HuH-7 (cell line): ENCODE measurements at places on chromosomes 2 and 18.
A peak's percentile ranks its signal among the peaks of the same experiment; 100 is the strongest.

DNA sequence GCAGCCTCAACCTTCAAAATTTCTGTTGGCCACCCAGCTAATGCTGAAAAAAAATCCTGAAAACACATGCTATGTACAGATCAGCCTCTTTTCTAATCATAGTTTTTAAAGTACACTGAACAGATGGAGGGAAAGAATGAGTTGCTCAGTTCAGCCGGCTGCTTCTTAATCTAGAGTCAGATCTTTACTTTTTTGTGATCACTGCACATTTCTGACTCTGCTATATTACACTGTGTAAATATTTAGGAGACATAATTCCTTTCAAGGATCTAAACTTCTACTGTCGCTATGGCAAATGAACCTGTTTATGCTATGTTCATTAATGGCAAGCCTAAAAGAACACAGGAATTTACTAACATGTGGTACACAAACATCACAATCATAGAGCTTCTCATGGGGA lies 114.2 kb downstream of the SRBD1 start:
- no peak for DNase-seq

GRCh38 chr2:172399765-172400164 lies 27.6 kb upstream of the ITGA6 start:
- DNase-seq, result no peak

DNA sequence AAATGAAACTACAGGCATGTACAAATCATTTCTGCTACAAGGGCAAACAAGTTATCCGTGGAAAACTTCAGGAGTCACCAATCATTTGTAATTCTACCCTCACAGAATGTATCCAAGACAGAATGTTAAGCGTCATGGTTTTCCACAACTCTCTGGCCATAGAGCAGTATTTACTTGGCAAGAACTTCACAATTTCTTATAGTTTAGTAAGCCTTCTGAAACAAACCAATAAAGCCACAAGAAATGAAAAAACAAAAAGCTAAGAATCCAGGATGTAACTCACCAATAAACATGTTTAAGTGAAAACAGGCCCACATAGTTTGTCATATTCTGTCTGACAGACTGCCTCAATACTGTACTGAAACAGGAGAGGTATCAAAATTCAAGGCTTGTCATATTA lies 70.3 kb downstream of the LNPK start:
- DNase-seq, result no peak

- DNase-seq, result no peak
These were observed 109.1 kb downstream of the MCFD2 start for GRCh38 chr2:46806526-46806925.

GRCh38 chr2:32910883-32911598 lies 35.7 kb upstream of the LTBP1 start:
- no peak for DNase-seq

DNA sequence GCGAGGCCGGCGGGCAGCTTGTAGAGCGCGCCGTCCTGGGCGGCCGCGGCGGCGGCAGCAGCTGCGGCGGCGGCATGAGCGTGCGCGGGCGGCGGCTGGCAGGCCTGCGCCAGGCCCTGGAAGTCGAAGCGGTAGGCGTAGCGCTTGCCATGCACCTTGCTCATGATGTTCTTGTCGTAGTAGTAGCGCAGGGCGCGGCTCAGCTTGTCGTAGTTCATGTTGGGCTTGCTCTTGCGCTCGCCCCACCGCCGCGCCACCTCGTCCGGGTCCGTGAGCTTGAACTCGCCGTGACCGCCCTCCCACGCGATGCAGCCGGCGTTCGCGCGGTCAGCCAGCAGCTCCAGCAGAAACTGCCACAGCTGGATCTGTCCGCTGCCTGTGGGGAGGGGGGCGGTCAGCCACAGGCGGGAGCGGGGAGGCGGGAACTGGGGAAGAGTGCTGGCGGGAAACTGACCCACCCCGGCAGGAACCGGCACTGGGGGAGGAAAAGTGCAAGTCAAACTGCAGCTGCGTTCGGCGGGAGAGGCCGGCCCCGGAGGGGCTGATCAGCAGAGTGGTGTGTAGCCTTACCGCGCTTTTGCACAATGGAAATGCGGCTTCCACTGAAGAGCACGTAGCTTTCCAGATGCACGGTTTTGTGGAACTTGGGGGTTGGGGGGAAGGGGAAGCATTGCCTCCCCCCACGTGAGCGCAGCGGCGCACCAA lies 3.0 kb downstream of the FEV start:
- DNase-seq, result no peak

DNA sequence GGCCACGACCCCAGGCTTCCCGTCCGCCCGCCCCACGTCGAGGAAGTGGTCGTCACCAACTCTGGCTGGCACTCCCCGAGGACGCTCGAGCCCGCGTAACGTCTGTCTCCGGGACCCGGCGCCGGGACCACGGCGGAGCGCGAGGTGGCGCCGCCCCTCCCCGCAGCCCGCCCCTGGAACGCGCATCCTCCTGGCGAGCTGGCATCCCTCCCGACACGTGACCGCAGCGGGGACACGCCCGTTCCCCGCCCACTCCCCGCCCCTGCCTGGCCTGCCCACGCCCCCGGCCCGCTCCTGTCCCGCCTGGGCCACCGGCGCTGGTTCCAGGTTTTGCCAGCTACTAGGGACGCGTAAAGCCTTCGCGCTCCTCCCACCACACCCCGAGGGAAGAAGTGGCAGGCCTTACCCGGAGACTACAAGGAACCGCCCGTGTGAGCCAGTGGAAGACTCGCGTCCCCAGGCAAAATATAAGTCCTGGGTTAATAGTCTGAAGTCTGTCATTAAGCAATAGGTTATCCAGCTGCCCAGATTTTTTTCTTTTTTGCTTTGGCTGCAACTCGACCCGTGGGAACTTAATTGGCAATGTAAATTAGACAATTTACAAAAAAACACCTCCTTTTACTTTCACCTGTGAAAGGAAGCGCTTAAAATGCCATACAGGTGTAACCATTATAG lies at the start of gene OSBPL1A:
TSS of gene OSBPL1A (minus strand) at position 131 of the 675 bp plus-strand sequence. CDS start 20,291 bp downstream, outside the sequence.
- peak; percentile 83 for DNase-seq

DNA sequence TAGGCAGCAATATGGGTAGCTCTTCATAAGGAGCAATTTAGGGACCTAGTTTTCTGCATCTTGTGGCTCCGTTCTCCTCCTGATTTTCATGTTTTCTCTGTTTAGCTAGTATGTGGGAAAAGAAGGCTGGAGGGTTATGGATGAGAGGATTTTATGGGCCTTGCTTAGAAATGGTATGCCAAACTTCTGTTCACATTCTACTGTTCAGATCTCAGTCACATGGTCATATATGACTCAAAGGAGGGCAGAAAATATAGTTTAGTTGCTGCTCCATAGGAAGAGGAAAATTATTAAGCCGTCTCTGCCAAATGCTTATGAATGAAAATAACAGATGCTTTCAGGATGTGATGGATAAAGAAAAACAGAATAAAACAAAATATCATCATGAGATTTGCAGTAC lies 361.8 kb upstream of the CWC22 start:
- no peak for DNase-seq

DNA sequence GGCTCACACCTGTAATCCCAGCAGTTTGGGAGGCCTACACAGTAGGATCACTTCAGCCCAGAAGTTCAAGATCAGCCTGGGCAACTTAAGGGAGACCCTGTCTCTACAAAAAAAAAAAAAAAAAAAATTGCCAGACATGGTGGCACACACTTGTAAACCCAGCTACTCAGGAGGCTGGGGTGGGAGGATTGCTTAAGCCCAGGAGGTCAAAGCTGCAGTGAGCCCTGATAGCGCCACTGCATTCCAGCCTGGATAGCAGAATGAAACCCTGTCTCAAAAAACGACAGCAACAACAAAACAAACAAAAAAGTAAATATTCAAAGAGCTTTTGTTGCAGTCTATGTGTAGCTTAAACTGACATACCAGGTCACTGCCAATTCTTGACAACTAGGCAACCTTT lies 63.1 kb upstream of the TANK start:
- DNase-seq, result no peak

DNA sequence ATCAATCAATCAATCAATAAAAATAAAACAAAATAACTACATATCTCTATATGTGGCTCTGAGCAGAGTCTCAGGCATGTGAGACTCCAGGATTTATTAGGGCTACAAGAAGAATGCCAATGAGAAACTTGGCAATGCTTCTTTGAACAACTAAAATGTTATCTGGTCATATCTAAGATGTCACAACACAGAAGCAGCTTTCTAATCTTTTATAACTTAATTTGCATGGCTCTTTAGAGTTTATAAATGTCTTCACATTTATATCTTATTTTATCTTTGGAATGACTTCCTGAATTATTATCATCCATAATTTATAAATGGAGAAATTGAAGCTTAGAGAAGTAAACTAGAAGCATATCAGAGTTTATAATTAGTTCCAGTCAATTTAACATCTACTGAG lies 14.9 kb upstream of the MAP4K3 start:
- DNase-seq, result no peak

DNA sequence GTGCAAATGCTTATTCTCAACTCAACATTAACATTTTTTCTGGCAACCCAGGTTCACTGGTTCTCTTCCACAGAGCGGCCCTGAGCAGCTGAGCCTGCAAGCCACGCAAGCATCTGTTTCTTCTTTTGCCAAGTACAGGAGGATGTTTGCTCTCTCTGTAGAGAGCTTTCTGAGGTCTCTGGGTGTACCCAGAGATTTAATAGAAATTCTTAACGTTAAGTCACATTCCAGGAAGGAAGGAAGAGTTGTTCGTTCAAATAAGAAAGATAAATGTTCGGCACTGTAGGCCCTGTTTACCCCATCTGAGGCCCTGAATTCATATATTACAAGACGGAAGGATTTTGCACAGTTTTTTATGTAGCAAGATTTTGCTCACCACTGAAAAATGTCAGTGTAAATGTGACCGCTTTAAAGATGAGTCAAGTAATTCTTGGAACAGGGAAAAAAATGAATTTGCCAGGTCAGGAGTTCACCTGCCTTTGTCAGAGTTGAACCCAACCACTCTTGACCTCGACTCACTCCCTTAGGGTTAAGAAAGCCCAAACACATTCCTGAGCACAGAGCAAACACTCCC lies 30.1 kb downstream of the KCTD18 start:
- no peak for DNase-seq

DNA sequence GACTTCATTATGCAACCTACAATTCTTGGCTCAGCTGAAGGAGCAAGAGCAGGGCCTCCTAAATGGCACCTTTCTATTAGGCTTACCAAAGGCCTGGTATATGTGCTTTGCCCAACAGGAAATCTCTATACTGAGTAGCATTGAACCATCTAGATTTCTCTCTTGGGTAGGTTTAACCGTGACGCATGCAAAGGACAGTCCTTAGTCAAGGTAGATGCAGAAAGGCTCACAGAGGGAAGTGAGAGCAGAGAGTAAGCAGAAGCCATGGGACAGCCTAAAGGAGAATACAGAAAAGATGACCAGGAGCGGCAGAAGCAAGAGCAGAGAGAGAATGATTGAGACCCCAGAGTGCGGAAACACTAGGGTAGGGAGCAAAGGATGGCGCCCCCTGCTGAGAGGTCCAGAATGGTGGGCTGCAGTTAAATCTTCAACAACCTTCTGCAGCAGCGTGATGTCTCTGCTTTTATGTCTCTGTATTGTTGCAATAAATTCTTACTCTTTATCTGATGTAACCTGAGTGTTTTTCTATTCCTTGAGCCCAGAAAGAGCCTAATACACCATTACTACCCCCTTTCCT lies 4.7 kb upstream of the OSBPL1A start:
- DNase-seq, result no peak

- DNase-seq, result no peak
These were observed 182.2 kb downstream of the SMAD2 start for GRCh38 chr18:47748093-47748796.

DNA sequence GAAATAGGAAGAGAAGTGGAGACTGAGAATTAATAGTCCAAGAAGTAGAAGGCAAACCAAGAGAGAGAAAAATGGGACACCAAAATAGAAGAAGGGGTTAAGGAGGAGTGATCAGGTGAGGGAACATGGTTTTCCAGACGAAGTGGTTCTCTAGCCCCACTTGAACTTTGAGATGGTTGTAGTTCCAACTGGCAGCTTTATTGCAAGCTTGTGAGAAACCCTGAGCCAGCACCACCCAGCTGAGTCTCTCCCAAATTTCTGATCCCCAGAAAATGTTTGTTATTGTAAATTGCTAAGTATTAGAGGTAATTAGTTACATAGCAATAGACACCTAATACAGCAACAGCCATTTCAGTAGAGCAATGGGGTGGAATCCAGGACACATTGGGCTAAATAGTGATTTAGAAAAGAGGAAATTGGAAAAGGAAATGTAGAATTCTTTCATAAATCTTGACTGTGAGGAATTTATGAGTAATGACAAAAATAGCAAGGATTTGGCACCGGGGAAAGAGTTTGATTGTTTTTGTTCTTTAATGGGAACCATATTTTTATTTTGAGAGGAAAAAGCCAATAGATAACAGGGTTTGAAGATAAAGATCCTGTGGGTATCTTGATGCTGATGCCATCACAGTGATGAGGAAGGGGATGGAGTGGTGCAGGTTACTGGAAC lies 62.1 kb upstream of the XDH start:
- DNase-seq, result no peak

DNA sequence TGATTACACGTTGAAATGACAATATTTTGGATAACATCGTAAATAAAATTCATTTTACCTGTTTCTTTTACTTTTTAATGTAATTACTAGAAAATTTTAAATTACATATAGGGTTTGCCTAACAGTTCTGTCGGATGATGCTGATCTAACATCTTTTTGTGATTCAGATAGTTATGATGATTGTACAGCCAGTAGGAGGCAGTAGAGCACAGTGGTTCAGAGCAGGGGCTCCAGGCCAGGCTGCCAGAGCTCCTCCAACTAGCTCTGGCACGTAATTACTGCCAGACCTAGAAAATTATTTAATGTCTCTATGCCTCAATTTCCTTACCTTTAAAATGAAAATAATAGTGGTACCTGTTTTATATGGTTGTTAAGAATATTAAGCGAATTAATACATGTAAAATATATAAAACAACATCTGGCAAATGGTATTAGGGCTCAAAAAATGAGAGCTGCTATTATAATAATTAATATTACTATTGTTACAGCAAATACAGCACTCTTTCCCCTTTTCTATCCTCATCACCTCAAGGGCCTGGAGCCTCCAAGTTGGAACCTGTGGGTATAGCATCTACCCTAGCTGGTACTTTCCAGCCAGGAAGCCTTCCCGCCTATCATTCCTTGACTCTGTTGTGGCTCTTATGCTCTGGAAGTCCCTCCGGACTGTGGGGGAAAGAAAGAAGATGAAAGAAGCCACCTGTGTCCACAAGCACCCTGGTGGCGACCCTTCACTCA lies 47.7 kb upstream of the PLA2R1 start:
- peak; percentile 45 for DNase-seq

GRCh38 chr2:197805715-197806633 lies 1.6 kb downstream of the PLCL1 start:
- DNase-seq, result no peak

DNA sequence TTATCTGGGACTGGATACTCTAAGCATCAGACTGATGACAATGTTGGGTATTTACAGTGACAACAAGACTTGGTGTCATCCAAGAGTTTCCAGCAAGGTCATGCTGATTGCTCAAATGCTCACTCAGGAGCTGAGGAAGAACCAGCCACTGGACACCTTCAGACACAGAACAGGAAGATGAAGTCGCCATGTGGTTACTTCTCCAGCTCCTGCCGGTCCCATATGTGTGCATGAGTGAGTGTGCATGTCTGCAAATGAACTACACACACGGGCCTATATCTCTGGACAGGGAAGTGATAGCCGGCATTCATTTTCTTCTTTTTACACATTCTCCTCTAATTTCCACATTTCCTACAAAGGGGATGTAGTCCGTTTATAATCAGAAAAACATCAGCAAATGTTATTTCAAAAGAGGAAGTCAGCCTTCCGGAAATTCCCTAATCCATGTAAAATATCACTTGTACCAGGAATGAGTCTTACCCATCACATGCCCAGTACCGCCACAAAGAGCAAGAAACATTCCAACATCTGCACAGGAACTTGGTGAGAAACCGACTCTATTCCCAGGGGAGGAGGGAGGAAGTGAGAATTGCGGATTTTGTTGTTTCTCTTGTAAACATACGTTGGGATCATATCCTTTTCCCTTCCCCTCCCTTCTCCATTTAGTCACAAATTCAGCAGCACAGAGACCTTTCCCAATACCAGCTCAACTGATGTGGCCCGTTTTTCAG lies 10.8 kb downstream of the RFX8 start:
- no peak for DNase-seq
